ENCODE measurements at places on chromosomes 2 and 18. TPM values are rescaled to one million over a fixed set of nuclear protein-coding genes. Genes with fewer than 3 reads are reported as not detected.

TDRD15 gene
- total RNA-seq, result not detected

CIB4 gene
- total RNA-seq, result not detected

SMARCAL1 gene
- total RNA-seq, result 19.8 TPM

WNT10A gene
- total RNA-seq, result 10.8 TPM

TTC27 gene
- total RNA-seq, result 19.9 TPM

UPP2 gene
- not detected for total RNA-seq

CRYGC gene
- not detected for total RNA-seq

CAVIN2 gene
- total RNA-seq, result 16.5 TPM

SLC5A6 gene
- 154 TPM for total RNA-seq

CUL3 gene
- 139 TPM for total RNA-seq

C18orf54 gene
- total RNA-seq, result 2.7 TPM

DNA sequence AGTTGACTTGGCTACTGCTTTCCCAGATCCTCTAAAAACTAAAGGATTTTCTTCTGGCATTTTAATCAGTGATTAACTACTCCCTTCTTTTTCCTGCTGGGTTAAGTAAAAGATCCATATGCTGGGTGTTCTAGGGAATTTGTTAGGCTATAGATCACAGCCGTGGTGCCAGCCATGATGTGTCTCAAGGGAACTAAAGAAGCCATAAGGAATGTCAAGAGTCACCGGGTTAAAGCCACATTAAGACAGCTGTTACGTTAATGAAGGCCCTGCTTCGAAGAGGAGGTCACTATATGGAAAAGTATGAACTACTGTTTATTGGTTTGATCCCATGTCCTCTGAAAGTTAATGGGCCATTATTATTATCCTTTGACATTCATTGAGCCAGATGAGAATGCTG is 70.7 kb downstream of the PAX3 start:
- no peak overlapping the region for H3K27ac ChIP-seq
- DNase-seq, result no peak
- no peaks in the 10 kb centered on the region for H3K4me1 ChIP-seq
- H3K27me3 ChIP-seq, result no peaks in the 10 kb centered on the region
- H3K36me3 ChIP-seq, result no peaks in the 10 kb centered on the region

DNA sequence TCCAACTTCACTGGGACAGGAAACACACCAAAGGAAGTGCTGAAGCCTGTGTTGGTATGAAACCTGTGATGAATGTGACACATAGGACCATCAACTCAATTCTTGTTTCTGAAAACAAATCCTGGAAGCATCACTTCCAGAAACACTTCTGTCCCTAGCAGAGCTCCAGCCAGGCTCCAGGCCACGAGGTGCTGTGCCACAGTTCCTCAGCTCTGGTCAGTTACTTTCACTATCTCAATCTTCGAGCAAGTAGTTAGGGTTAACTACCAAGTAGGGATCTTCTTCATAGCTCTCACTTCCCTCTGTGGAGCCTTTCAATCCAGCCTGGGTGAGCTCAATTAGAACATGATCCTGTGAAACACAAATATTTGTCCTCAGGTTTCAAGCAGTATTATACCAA is 3.6 kb upstream of the LCT start:
- no peak overlapping the region for H3K4me3 ChIP-seq
- DNase-seq, result peak; percentile 30
- no peaks in the 10 kb centered on the region for H3K4me1 ChIP-seq
- no peak overlapping the region for H3K27ac ChIP-seq

GRCh38 chr2:85956646-85957039 is 67.9 kb upstream of the ST3GAL5 start:
- H3K27ac ChIP-seq, result no peak overlapping the region
- H3K4me3 ChIP-seq, result no peak overlapping the region
- no peaks in the 10 kb centered on the region for H3K36me3 ChIP-seq
- no peaks in the 10 kb centered on the region for H3K4me1 ChIP-seq
- DNase-seq, result no peak

GRCh38 chr2:230770804-230771203 is 58.2 kb downstream of the CAB39 start:
- no peak for DNase-seq
- peaks cover 49% of the 10 kb centered on the region for H3K4me1 ChIP-seq
- peak overlapping the region; percentile 8 for H3K27ac ChIP-seq
- peak overlapping the region; percentile 1 for H3K4me3 ChIP-seq

DNA sequence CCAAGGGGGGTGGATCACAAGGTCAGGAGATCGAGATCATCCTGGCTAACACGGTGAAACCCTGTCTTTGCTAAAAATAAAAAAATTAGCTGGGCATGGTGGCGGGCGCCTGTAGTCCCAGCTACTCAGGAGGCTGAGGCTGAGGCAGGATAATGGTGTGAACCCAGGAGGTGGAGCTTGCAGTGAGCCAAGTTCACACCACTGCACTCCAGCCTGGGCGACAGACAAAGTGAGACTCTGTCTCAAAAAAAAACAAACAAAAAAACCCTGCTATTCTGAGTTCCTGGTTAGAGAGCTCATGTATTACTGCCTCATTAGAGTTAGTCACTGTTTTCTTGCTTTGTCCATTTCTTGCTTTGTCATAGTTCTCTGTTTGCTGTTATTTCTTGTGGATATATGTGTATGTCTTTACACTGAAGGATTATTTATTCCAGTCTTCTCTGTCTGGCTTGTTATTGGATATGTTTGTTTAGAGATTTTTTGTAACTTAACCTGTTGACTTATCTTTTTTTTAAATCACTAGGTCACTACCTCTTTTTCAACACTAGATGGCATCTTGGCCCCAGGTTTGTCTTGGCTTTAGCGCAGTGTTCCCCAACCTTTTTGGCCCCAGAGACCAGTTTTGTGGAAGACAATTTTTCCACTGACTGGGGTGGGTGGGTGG is 17.0 kb downstream of the TTLL4 start:
- no peak overlapping the region for H3K4me3 ChIP-seq
- no peak for DNase-seq
- peaks cover 3% of the 10 kb centered on the region for H3K36me3 ChIP-seq
- H3K4me1 ChIP-seq, result no peaks in the 10 kb centered on the region
- H3K27me3 ChIP-seq, result no peaks in the 10 kb centered on the region

GRCh38 chr2:218860950-218861381 is 1.4 kb downstream of the WNT6 start:
- H3K4me3 ChIP-seq, result no peak overlapping the region
- H3K27me3 ChIP-seq, result peaks cover 29% of the 10 kb centered on the region
- DNase-seq, result no peak

GRCh38 chr2:226850024-226850423 is 14.2 kb downstream of the RHBDD1 start:
- H3K4me3 ChIP-seq, result no peak overlapping the region
- no peak for DNase-seq
- H3K27ac ChIP-seq, result no peak overlapping the region
- H3K4me1 ChIP-seq, result no peaks in the 10 kb centered on the region
- no peaks in the 10 kb centered on the region for H3K27me3 ChIP-seq

DNA sequence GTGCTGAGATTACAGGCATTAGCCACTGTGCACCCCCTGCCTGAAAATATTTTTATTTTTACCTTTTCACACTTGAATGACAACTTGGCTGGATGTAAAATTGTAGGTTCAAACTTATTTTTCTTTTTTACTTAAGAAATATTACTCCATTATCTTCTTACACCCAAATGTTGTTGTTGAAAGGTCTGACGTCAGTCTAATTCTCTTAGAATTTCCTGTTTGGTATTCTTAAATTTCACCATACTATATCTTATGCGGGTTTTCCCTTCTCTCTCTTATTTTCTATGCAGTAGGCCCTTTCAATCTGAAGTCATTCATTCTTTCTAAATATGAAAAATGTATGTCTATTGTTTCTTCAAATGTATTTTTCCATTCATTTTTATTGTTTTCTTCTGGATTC is 29.1 kb upstream of the RAB11FIP5 start:
- H3K4me1 ChIP-seq, result no peaks in the 10 kb centered on the region
- H3K27ac ChIP-seq, result no peak overlapping the region
- no peaks in the 10 kb centered on the region for H3K27me3 ChIP-seq
- H3K4me3 ChIP-seq, result no peak overlapping the region
- H3K36me3 ChIP-seq, result no peaks in the 10 kb centered on the region

DNA sequence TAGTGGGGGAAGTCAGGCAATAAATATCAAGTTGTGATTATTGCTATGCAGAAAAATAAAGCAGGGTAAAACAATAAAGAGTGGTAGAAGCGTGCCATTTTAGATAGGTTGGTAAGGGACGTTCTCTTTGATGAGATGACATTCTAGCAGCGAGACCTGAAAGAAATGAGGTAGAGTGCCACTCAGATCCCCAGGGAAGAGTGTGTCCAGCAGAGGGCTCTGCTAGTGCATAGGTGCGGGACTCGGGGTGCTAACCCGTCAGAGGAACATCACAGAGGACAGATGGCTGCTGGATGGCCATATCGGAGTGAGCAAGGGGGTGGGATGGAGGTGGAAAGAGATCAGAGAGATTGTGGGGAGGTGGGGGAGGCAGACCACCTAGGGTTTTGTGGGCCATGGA is 16.3 kb upstream of the GTF2A1L start:
- H3K4me3 ChIP-seq, result no peak overlapping the region
- no peaks in the 10 kb centered on the region for H3K36me3 ChIP-seq
- no peak overlapping the region for H3K27ac ChIP-seq
- no peak for DNase-seq
- no peaks in the 10 kb centered on the region for H3K27me3 ChIP-seq

DNA sequence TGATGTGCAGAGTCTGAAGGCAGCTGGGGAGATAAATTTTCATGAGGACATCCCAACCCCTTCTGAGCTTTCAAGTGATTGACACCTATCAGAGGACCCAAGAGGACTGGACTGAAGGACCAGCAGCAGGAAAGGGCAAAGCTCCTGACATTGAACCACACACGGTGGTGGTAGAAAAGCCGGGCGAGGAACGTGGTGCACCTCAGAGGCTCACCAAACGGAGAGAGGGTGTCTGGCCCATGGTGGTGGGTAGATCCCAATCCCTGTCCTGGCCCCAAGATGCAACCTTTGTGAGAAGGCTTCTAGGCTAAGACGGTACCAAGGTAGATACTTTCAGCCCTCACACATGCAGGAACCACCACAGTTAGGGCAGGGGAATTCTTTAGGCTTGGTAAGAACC is 52.1 kb downstream of the FRZB start:
- no peak overlapping the region for H3K27ac ChIP-seq
- H3K4me1 ChIP-seq, result no peaks in the 10 kb centered on the region
- no peaks in the 10 kb centered on the region for H3K27me3 ChIP-seq
- no peaks in the 10 kb centered on the region for H3K36me3 ChIP-seq
- no peak for DNase-seq

GRCh38 chr18:13276530-13277520 is 58.3 kb downstream of the LDLRAD4 start:
- peaks cover 90% of the 10 kb centered on the region for H3K4me1 ChIP-seq
- peak overlapping the region; percentile 89 for H3K4me3 ChIP-seq
- H3K36me3 ChIP-seq, result no peaks in the 10 kb centered on the region
- peak; percentile 41 for DNase-seq
- peak overlapping the region; percentile 83 for H3K27ac ChIP-seq

DNA sequence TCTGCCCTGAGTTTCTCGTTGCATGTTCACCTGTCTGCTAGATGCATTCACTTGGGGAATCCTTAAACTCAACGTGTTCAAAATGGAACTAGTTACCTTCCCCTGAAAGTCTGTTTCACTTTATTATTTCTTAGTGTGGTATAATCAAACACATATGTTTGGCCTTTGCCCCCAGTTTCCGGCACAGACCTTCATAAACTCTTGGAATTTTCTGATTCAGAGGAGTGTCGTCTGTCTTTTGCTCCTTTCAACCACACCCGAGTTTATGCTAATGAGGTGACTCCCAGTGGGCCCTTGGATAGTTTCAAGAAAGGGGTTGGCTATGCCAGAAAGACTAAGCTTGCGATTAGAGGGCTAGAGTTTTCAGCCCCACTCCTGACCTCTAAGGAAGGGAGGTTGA is 198.9 kb downstream of the CDCA7 start:
- no peak for DNase-seq
- no peaks in the 10 kb centered on the region for H3K36me3 ChIP-seq
- no peaks in the 10 kb centered on the region for H3K4me1 ChIP-seq
- peaks cover 8% of the 10 kb centered on the region for H3K27me3 ChIP-seq
- H3K27ac ChIP-seq, result no peak overlapping the region
- no peak overlapping the region for H3K4me3 ChIP-seq

GRCh38 chr2:119713819-119714490 is 35.0 kb downstream of the TMEM177 start:
- no peak overlapping the region for H3K27ac ChIP-seq
- no peak for DNase-seq
- H3K4me1 ChIP-seq, result no peaks in the 10 kb centered on the region
- no peak overlapping the region for H3K4me3 ChIP-seq
- H3K27me3 ChIP-seq, result no peaks in the 10 kb centered on the region

DNA sequence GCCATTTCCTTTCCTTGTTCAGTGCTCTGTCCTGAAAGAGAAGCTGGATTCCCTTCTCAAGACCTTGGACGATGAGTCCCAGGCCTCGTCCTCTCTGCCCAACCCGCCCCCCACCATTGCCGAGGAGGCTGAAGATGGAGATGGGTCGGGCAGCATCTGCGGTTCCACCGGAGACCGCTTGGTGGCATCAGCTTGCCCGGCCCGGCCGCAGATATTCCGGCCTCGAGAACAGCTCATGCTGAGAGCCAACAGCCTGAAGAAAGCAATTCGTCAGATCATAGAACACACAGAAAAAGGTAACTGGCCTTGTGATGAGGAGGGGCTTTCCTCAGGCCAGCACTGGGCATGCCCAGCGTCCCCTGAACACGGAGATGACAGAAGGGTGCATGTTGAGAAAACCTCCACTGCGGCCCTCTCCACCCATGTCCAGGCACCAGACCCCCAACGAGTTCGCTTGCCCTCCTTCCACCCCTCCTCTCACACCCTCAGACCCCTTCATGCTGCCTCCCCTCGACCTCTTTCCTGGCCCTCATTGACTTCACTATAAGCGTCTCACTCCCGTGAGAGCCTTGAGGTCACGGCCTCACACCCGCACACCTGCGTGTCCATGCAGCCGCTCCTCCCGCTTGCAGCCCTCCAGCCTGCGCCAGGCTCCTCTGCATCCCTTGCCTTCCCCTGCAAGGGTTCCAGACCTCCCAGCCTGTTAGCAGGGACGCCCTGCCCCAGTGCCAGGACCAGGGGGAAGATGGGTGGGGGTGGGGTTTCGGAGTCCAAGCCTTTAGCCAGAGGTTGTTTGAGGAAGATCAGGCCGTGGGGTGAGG is 95.0 kb downstream of the DGKD start:
- H3K4me3 ChIP-seq, result no peak overlapping the region
- no peaks in the 10 kb centered on the region for H3K27me3 ChIP-seq
- peaks cover 98% of the 10 kb centered on the region for H3K36me3 ChIP-seq
- DNase-seq, result no peak

DNA sequence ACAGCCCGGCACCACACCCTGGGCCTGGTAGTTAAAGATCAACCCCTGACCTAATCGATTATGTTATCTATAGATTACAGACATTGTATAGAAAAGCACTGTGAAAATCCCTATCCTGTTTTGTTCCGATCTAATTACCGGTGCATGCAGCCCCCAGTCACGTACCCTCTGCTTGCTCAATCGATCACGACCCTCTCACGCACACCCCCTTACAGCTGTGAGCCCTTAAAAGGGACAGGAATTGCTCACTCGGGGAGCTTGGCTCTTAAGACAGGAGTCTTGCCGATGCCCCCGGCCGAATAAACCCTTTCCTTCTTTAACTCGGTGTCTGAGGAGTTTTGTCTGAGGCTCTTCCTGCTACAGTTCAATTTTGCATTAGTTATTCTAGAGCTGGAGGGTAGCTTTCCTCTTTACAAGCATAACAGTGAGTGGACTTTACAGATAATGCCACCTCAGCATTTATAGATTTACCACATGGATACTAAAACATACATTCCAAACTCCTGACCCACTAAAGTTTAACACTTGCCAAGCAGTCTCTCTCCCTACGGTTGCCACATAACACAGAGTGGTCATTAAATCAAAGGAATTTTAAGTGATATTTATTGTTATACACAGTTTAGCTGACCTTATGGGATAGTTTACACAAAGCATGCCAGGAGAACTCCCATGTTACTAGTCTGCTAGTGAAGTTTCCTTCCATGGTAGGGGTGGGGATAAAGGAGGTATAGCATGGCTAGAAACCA is 101.0 kb downstream of the EVA1A start:
- H3K4me1 ChIP-seq, result no peaks in the 10 kb centered on the region
- H3K4me3 ChIP-seq, result no peak overlapping the region
- H3K27me3 ChIP-seq, result no peaks in the 10 kb centered on the region
- H3K36me3 ChIP-seq, result no peaks in the 10 kb centered on the region
- H3K27ac ChIP-seq, result no peak overlapping the region

All from CD4-positive, CD25-positive, alpha-beta regulatory T cell (primary cell).